ENCODE measurements at places on chromosomes 2 and 18.

GRCh38 chr18:76941284-76941683 lies 118.9 kb downstream of the ZNF236 start:
- no peak for DNase-seq

DNA sequence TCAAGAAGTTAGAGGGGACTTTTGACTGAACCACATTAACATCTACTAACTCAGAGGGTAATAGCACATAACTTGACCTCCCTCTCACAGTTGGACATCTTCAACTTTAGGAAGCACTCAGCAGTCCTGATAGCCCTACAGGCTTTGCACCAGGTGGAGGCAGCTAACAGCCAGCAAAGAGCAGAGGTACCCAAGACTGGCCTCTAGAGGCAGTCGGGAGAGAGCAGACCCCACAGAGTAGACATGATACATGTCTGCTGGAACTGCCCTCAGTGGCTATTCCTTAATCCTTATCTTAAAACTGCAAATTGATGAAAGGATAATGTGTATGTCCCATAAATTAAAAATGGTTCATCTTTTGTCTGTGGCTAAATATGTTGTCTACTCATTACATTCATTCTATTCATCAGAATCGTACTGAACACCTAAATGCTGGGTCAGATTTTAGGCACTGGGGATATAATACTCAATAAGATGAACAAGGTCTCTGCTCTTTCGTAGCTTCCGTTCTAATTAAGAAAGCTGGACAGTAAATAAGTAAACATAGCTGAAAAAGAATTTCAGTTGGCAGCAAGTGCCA lies 49.8 kb downstream of the CAB39 start:
- peak; percentile 53 for DNase-seq

GRCh38 chr2:88919087-88919738 lies 227.7 kb downstream of the RPIA start:
- no peak for DNase-seq

- no peak for DNase-seq
Observed at GRCh38 chr2:1864981-1865421, 120.7 kb upstream of the PXDN start.

DNA sequence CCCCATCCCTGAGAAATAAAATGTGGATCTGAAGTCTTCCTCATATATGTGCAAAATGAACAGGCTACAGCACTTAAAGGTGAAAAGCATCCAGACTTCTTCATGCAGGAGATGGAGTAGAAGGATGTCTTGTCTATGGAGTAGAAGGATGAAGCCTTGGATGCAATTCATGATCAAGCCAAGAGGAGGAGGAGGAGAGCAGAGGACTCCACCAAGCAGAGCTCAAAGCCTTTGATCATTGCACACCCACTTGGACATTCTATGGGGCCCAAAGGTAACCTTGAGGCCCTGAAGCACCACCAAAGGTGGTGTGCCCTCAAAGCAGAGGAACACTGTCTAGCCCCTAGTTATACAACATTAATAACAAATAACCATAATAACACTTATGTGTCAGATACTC lies 17.3 kb downstream of the ACMSD start:
- no peak for DNase-seq
